ENCODE measurements at places on chromosomes 7 and 10.

- DNase-seq: no peak
Measured at GRCh38 chr7:37960483-37960882, 40.0 kb downstream of the EPDR1 start.

DNA sequence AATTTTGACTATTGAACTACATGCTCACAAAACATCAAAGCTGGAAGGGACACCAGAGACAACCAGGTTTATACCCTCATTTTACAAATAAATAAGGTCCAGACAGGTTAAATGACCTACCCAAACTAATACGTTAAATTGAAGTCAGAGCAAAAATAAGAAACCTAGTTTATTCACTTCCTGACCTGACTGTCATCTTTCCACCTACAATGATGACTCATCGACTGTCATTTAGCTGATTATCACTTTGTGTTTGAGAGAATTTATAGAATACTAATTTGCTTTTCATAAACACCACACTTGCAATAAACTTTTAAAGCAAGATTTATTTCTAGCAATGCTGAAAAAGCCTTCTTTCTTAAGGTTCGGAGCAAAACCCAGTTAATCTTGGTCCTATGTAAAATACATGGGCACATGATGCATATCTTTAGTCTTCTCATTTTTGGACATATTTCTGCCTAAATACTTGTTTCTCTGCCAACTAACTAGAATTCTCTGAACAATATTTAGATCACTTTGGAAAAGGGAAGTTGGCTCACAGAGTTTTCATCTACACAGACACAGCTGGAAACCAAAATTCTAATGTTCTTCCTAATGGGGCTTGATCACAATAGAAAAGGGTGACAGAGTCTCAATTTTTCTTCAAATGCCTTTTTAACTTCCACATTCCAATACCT, 16.7 kb upstream of the LRRN3 start:
- DNase-seq: no peak

DNA sequence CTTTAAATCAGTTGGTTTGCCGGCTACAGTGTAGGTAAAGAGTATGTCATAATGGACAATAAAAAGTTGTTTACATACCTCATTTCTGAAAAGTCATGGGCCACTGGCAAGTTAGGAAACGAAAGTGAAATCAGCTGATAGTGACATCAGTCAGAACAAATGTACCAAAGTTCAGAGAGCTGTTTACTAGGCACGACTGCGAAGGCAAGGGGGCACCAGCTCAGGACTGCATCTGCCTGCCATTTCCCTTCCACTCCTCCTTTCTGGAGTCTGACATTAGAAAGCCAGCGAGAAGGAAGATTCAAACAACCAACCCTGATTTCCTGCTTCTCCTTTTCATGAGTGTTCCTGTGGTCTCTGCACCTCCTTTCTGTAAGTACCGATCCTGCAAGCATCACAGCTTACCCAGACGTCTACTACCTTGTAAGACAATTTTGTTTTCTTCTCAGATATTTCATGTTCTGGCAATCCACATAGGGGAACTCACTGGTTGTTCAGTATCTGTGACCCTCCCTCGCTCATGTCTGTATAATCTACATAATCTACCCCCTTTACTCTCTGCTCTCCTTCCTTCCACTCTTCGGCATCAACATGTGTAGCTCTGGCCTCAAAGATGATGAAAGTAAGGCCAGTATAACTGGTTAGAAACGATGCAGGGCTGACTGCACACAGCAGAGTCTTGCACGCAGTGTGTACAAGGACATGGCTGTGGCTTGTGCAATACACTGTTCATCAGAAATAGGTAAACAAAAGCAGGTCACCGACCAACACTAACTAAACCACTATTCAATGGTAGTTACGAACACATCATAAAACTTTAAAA, at the start of gene TMEM140:
Gene TMEM140, plus strand, starts transcription at position 174 of the 823 bp plus-strand sequence. CDS start 16,370 bp downstream, outside the sequence.
- no peak for DNase-seq

DNA sequence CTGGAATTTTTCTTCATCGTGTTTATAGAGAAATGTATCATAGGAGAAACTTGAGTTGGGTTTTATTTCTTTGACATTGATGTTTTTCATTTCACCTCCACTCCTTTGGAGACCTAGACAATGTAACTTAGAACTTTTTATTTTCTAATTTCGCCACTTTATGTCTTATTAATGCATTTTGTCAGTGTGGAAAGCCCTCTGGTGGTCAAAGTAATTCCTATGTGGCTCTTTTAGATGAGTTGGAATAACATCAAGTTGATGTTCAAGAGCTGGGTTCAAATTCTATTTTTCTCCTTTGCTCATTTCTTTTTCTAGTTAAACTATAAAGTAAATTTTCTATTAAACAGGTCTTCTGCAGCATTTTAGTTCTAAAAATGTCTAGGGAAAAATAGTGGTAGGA, 478.6 kb downstream of the LRMDA start:
- DNase-seq: no peak

DNA sequence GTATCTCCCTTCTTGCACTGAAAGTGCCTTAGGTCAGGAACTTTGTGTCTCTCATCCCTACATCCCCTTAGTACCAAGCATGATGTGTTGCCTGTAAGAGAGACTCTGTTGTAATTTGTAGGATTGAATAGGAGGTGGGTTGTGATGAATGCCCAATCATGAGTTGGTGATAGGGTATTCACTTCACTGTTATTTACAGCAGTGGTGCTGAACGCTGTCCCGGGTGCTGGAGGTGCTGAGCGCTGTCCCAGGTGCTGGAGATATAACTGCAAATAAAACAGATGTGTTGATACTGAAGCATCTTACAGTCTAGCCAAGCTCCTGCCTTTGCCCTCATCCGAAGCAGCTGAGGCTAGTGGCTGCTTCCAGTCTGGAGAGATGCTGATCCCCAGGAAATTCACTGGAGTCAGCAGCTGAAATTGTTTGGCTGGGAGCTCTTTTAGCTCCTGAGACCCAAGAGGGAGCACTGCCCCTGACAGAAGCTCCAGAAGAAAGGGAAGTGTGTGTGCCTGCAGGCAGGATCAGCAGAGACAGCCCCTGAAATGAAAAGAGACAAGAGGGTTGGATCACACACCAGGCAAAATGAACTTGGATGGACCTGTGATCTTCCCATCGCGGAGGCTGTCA, 183.4 kb downstream of the SORCS3 start:
- no peak for DNase-seq

GRCh38 chr7:25686493-25686892, 458.2 kb upstream of the NPVF start:
- DNase-seq: no peak

GRCh38 chr7:110105840-110106239, 985.1 kb upstream of the LRRN3 start:
- no peak for DNase-seq

DNA sequence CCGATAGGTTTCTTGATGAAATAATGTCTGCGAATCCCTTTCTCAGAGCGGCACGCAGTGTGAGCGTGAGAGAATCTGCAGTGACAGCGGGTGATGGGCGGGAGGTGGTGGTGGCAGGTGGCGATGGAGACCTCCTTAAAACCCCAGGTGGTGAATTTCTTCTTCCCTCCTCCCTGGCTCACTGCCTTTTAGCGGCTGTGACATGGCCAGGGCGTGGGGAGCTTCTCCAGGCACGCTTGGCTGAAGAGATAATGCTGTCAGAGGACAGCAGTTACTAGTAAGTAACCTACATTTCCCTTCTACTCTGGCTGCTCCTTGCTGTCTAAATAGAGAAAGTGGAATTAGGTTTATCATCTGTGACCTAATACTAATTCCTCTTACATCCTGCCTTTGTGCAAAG, 141.4 kb upstream of the INSYN2A start:
- DNase-seq: no peak

GRCh38 chr7:2488272-2488645, 12.1 kb upstream of the GRIFIN start:
- DNase-seq: no peak

GRCh38 chr10:18140149-18140956, at the start of gene CACNB2:
Gene CACNB2, plus strand, starts transcription at chr10:18140424.
- DNase-seq: no peak

GRCh38 chr7:117689406-117689805, 183.8 kb downstream of the CTTNBP2 start:
- no peak for DNase-seq

- DNase-seq: peak; percentile 31
Measured at GRCh38 chr10:47024399-47025252, 113.4 kb downstream of the PTPN20 start.

GRCh38 chr10:121886997-121887622, 40.7 kb downstream of the ATE1 start:
- DNase-seq: no peak

- DNase-seq: no peak
Measured at GRCh38 chr10:23556727-23557440, 118.0 kb downstream of the OTUD1 start.

GRCh38 chr10:30861221-30861620, 170.4 kb downstream of the ZNF438 start:
- DNase-seq: no peak

GRCh38 chr7:7136466-7137381, 45.6 kb upstream of the C1GALT1 start:
- DNase-seq: no peak

- no peak for DNase-seq
Measured at GRCh38 chr7:155919391-155920067, 107.3 kb upstream of the SHH start.

DNA sequence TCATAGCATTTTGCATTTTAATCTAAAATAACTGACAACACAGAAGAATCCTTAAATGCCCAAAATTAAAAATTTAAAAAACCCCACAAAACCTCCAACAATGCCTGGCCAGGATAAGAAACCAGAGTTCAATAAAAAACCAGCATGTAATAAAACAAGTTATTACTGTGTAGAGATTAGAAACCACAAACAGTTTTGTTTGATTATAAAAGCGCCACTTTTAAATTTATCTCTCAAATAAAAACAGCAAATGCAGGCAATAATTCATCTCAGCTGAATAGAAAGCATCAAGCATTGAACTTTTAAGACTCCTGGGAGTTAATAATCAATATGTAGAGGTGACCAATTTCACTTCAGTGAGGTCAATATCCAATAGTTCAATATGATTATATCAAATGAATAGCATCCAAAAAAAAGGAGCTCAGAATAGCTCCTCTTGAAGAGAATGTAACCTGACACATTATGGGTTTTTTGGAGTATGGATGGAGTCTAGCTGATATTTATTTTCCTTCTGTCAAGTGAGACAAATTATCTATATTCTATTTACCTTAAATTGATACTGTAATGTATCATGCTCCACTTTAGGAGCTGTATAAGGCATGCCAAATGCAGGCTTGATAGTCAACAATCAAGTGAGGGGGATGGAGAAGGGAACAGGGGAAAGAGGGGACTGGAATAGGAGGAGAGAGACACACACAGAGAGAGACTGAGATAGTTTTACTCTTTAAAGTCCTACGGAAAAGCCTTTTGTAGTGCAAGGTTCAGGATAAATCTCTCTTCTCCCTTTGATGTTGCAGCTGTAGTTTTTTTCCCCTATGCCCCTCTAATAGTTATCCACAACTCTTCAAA, 130.9 kb downstream of the RSU1 start:
- no peak for DNase-seq

- DNase-seq: no peak
Measured at GRCh38 chr10:19947656-19948055, 131.4 kb downstream of the PLXDC2 start.

DNA sequence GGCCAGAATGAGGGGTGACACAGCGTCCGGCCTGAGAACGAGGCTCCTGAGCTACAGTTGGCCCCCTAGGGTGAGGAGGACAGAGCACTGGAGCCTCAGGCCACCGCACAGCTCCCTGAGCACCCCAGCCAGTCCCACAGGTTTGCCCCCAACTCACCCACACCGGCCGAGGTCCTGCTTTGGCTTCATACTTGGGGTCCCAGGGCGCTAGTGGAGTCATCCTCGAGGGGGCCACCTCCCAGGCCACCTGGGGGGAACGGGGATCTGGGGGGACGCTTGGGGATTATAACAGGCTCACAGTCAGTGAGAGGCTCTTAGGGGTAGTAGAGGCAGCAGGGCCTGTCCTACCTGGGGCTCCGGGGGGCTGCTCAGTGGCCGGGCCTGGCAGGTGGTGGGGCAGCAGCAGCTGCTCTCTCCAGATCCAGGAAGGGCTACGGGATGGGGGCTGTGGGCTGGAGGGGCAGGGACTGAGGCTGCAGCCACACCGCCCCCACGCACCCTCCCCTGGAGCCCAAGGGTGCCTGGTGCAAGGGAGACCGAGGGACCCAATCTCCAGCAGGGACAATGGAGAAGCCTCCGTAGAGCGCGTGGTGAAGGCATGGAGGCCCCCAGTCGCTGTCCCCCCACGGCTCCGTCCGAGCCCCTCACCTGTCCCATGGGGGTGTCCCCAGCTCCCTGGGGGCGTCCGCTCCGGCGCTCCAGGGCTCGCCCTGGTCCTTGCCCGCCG, 588 bp downstream of the SAP25 start:
- no peak for DNase-seq

DNA sequence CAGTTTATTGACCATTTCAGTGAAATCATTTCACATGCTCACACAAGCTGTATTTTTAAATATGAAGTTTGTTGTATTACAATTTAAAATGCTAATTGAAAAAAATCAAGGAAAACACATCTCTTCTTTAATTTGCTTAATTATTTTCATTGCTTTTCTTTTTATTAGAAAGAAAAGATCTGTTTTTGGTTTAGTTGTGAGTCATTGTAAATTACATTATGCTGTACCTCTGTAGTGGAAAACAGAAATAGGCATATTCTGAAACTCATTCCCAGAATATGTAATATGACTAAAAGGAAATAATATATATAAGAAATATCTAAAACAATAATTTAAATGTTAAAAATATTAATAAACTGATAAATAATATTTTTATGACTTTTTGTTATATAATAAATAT, 161.9 kb downstream of the HGF start:
- DNase-seq: no peak

- DNase-seq: no peak
Measured at GRCh38 chr7:154424350-154424749, 372.2 kb downstream of the DPP6 start.

GRCh38 chr10:101920546-101920945, 76.9 kb upstream of the KCNIP2 start:
- DNase-seq: no peak

DNA sequence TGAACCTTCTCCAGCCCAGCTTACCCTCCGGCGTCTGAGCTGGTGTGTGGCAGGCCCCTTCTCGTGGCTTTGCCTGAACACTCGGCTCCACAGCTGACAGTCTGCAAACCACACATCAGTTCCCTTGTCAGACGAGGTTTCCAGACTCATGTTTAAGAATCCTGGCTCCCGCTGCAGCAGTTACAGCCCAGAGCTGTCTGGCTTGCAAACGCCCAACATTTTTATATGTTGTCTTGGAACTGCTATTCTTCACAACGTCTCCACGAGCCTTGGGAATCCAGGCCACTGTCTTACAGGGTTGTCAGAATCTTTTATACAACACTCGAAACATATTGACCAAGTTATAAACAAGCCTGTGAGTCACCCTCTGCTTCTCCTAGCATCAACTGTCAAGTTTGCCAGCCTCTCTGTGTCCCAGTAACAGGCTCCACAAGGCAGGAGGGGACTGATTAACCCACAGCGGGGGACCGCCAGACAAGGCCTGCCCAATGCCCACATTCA, 68.1 kb downstream of the TNS3 start:
- DNase-seq: no peak

DNA sequence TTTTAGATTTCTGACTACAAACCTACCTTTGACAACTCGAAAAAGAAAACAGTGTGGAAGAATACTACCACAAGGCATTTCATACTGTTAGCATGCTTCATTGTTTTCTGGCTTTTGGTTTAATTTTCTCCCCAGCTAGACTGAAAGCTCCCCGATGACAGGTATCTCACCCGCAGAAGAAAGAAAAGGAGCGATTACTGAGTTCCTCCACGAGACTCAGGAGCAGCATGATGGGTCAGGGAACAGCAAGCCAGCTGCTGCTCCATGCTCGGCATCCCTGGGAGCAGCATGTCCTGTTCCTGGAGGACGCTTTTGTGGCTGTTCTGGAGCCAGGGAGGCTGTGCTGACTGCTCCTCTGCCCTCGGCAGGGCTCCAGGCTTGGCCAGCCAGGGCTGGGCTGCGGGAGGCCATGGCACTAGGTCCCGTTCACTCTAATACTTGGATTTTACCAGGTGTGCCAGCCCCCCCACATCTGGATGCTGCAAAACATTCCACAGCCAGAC, 133.4 kb downstream of the PRKAG2 start:
- no peak for DNase-seq

Data from stimulated activated CD8-positive, alpha-beta memory T cell treated with anti-CD3 and anti-CD28 coated beads, Interleukin-15, amount 100 ng/mL, for 24 hours (primary cell).